Suppressor macrophage (primary cell): ENCODE measurements at places on chromosomes 5 and 9.

- no peak for DNase-seq
These were observed 1.6 kb downstream of the FBLL1 start for GRCh38 chr5:168530621-168531150.

GRCh38 chr5:463301-463700 is 20.3 kb downstream of the EXOC3 start:
- no peak for DNase-seq

GRCh38 chr5:177366528-177367322 is 9.0 kb downstream of the RGS14 start:
- no peak for DNase-seq

DNA sequence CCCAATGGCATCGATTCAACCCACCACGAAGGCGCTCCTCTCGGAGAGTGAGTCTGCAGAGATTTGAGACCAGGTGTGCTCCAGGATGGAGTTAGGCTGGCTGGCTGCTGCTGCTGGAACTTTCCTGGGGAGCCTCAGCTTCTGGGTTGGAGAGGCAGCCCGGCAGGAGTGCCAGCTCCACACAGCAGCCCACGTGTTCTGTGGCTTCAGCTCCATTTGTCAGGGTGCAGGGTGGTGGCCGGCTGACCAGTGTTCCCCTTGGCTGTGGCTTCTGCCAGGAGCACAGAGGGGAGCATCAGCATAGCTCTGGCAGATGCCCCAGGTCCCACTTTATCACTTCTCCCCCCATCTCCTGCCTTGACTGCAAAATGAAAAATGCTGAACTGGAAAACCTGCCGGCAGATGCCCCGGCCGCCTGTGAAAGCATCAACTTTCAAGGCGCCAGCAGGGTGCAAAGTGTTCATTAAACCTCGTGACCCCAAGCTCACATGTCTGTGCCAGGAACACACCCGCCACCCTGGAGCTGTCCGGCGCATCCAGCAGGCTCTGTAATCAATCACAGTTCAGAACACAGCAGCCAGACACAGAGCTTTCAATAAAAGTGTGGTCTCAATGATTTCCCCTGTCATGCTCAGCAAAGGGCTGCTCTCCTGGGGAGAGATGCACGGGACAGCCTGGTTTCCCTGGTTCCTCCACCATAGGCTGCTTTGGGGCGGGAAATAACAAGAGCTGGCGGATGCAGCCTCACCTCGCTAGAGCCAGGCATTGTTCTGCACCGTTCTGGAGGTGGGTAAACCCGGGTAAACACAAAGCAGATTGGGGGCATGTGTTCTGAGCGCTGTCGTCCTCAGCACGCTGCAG is 53.2 kb downstream of the TRIP13 start:
- DNase-seq, result no peak

DNA sequence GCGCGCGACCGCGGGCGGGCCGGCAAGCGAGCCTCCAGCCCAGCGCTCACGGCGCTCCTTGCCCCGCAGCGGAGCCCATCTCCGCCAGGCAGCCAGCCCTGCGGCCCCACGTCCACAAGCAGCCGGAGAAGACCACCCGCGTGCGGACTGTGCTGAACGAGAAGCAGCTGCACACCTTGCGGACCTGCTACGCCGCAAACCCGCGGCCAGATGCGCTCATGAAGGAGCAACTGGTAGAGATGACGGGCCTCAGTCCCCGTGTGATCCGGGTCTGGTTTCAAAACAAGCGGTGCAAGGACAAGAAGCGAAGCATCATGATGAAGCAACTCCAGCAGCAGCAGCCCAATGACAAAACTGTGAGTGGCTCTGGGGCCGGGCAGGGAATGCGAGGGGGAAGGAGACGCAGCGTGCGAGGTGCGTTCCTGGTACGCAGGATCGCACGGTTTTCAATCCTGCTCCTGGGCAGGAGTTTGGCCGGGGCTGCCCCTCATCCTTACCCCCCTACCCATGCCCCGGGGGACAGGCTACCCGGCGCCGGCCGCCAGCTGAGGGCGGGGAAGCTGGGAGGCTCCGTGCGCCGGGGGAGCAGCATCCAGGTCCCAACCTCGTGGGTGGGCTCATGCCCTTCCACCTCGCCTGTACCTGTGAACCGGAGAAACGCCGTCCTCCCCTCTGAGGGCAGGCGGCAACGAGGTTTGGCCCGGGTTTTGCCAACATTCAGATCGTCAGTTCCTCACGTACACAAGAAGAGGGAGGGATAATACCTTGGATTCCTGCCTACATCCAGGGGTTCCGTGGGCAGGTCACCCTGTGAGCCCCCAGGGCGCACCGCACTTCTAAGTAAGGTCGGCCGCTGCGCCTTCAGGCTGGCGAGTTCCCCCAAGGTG is 6.6 kb downstream of the ISL1 start:
- no peak for DNase-seq

DNA sequence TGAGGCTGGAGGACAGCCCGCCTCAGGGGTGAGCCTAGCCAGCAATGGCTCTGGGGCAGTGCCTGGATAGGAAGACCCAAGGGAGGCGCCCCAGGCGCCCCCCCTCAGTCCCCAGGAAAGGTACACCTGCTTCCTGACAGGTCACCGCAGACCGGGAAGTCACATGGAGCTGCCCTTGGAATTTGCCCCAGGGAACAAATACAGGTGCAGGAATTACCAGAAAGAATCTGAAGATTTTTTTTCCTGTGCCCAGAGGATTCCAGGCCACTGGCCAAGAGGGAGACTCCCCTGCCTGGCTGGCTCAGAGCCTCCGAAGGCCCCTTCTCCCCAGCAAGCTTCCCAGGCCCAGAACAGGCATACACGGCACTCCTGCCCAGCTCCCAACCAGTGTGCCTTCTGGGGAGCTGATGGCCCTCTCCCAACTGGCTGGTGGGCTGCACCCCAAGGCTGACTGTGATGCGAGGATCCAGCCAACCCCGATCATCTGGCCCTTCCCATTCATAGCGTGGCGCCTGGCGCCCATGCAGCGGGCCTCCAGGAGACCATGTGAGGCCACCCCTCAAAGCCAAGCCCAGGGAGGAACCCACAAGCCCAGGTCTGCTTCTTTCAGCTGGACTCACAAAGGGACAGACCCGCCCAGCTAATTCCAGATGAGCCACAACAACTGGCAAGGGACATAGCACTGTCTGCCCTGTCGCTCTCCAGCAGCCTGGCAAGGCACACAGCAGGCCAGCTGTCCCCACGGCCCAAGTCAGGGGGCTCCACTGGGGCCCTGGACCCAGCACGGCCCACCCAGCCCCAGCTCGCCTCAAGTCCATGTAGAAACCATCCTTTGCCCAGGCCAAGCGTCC is 2.3 kb downstream of the TPRN start:
- no peak for DNase-seq

- DNase-seq, result no peak
These were observed 471.4 kb downstream of the MAN2A1 start for GRCh38 chr5:110161162-110161561.
